ENCODE measurements at places on chromosomes 5 and 9. TPM values are rescaled to one million over a fixed set of nuclear protein-coding genes. Genes with fewer than 3 reads are reported as not detected.
A peak's percentile ranks its signal among the peaks of the same experiment; 100 is the strongest.

The DMRT2 gene
- not detected for polyA plus RNA-seq

The SLC36A3 gene
- not detected for polyA plus RNA-seq

DNA sequence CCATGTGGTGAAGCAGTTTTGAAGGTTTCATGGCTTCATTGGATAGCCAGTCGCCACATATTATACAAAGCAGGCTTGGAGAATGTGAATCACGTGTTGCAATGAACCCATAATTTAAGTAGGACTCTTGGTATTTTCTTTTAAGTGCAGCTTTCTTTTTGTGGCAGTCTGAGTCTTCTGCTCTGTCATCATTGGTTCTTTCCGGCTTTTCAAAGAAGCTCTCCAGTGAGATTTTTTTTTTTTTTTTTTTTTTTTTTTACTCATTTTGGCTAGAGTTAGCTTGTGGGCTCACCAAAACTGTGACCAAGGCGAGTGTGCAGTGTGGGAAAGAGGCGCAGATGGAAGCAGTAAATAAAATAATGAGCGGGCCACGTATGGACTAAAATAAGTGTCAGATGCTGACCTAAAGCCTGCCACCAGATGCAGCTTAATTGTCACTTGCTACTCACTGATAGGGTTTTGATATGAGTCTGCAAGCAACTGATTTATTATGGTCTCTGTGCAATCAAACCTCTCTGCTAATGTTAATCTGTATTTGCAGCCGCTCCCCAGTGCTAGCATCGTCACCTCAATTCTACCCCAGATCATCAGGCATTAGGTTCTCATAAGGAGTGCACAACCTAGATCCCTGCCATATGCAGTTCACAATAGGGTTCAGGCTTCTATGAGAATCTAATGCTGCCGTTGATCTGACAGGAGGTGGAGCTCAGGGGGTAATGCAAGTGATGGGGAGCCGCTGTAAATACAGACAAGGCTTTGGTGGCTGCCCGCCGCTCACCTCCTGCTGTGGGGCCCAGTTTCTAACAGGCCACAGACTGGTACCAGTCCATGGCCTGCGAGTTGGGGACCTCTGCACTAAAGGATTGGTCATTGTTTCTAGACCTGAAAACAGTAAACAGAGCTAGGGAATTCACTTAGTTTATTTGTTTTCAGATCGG, 45.5 kb upstream of the LARP1 start:
- no peak for DNase-seq

- no peak for DNase-seq
Measured at GRCh38 chr5:13658761-13659160, 285.7 kb downstream of the DNAH5 start.

The CDH9 gene
- not detected for polyA plus RNA-seq

- DNase-seq: no peak
Measured at GRCh38 chr5:112006721-112007120, 249.7 kb upstream of the NREP start.

GRCh38 chr9:134881313-134881670, 682 bp downstream of the FCN2 start:
- DNase-seq: no peak

The PKN3 gene
- 1.1 TPM for polyA plus RNA-seq

DNA sequence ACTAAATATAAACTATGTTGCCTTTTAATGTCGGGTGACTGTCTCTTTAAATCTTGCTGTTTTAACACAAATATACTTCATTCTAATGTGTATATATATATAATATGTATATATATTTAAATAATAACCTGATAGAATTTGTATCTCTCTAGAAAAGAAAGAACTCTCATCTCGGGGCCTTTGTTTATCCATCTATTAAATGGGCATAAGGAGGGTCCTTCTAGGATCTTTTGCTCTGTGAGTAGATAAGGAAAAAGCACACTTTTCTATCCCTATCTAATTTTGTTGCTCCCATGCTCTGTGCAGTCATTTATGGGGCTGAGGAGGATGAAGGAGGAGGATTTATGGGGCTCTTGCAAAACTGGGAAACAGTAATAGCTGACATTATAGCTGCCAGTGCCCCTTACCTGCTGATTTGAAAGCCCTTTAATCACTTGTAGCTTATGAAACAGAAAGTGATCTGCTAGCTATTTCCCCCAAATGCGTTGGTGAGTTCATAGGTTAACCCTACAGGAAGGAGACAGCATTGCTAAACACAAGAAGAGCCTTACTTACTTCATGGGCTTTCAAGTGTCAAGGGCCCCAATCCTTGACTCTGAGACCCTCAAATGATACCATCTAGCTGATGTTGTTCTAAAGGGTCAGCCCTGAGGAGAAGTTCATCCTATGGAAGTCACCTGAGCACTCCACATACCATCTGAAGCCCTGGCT, 5.8 kb upstream of the PPARGC1B start:
- peak; percentile 13 for DNase-seq

The MYO10 gene
- 0.02 TPM for polyA plus RNA-seq

The PCDHB5 gene
- polyA plus RNA-seq: not detected

The DDX4 gene
- not detected for polyA plus RNA-seq

The SGCD gene
- polyA plus RNA-seq: not detected

- no peak for DNase-seq
Measured at GRCh38 chr9:76571288-76571687, 112.3 kb downstream of the GCNT1 start.

The LCN9 gene
- not detected for polyA plus RNA-seq

DNA sequence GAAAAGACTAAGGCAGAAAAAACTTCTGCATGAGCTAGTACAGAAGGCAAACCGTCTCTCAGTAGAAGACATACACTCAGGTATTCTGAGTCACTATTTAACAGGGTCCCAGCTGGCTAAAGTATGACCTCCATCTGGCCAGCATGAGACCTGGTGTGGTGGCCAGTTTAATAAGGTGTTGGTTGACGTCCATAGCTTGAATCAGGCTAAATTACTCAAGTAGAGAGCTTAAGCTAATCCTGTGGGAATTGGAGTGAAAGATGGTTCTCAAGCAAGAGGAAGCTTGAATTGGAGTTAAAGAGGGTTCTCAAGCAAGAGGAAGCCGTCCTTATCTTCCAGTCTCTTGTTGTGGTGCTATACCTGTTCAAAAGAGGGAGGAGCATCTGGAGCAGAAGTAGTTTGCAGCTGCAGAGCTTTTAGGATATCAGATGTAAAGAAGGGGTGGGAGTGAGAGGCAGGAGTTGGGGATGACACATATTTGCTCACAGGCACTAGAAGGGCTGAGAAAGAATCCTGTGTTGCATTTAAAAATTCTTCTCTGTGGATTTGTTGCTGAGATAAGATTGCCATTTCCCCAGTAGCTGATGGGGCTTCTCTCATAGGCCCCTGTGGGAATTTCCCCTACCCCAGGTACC, 136.1 kb upstream of the RUSC2 start:
- DNase-seq: no peak
